Right renal pelvis (tissue), 4 donors: ENCODE measurements at places on chromosomes 16 and 17.

DNA sequence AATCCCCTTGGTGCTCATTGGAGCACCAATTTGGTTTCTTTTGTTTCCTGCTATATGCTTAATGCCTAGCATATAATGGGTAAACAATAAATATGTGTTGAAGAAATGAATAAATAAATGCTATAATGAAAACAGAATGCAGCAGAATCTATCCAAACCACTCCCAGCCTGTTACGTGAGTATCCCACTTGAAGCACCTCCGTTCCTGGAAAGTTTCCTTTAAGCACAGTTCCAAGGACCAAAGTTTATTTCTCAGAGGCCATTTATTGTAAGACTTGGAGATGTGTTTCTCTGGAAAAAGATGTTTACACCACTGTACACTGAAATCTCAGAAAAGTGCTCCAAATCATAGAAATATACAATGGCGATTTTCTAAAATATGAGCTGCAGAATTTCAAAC, 187.0 kb downstream of the SOX9 start:
- no peak for DNase-seq

GRCh38 chr16:23274968-23275367, 27.1 kb upstream of the SCNN1B start:
- DNase-seq, result no peak

GRCh38 chr17:28551421-28552175, 826 bp downstream of the UNC119 start:
- DNase-seq, result no peak

DNA sequence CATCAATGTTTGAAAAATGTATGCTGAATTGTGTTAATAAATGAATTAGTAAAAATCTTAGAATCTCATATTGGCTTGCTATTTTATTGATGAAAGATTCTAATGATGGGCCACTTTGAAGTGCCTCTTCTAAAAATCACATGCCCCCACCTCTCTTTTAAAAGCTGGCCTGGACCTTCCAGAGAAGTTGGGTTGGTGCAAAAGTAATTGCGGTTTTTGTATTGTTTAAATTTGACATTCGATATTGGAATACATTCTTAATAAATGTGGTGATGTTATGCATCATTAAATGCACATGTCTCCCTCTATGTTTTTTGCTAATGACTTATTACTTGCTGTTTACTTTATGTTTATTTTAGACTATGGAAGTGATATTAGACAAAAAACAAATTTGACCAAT, 314.6 kb upstream of the C16orf82 start:
- no peak for DNase-seq

- DNase-seq, result no peak
These were observed 59.3 kb upstream of the CDH11 start for GRCh38 chr16:65181071-65181561.

- DNase-seq, result no peak
These were observed 6.4 kb upstream of the CCDC182 start for GRCh38 chr17:57751348-57751971.

DNA sequence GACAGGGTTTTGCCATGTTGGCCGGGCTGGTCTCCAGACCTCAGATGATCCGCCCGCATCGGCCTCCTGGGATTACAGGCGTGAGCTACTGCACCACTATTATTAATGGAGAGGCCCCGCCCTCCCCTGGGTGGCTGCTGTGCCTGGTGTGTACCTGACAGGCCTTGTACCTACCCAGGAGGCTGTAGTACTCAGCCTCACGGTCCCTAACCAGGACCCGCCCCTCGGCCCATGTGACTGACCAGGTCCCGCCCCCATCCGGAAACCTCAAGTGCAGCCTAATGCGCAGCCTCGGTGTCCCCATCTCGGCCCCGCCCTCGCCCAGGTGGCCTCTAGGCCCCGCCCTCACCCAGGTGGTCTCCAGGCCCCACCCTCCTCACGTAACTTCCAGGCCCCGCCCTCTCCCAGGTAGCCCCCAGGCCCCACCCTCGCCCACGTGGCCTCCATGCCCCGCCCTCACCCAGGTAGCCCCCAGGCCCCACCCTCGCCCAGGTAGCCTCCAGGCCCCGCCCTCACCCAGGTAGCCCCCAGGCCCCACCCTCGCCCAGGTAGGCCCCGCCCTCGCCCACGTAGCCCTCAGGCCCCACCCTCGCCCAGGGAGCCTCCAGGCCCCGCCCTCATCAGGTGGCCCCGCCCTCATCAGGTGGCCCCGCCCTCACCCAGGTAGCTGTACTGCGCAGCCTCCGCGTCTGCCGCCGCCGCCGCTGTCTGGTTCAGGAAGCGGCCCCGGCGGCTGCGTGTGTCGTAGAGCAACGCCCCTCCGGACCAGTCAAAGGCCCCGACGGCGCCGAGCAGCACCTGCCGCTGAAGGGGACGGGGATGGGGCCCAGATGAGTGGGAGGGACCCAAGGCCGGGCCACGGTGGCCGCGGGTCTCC, 31.0 kb downstream of the HASPIN start:
- DNase-seq, result no peak

DNA sequence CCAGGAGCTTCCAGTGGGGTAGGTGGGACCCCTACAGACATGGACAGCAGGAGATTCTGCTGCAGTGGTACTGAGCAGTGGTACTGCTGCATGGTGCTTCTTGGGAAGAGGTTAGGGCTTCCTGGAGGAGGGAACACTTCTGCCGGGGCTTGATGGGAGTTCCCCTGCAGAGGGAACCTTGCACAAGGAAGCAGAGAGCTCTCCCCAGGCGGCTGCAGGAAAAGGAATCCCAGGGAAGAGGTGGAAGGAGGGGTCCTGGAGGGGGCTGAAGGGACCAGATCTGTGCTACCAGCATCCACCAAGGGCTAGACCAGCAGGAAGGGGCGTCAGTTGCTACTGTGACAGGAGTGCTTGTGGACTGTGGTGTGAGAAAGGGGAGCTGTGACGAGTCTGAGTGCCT, 10.6 kb downstream of the RIPOR1 start:
- DNase-seq, result no peak

- no peak for DNase-seq
These were observed 44.3 kb upstream of the SMURF2 start for GRCh38 chr17:64706224-64707049.

- no peak for DNase-seq
These were observed 1.5 kb downstream of the MPV17L start for GRCh38 chr16:15396948-15397594.

DNA sequence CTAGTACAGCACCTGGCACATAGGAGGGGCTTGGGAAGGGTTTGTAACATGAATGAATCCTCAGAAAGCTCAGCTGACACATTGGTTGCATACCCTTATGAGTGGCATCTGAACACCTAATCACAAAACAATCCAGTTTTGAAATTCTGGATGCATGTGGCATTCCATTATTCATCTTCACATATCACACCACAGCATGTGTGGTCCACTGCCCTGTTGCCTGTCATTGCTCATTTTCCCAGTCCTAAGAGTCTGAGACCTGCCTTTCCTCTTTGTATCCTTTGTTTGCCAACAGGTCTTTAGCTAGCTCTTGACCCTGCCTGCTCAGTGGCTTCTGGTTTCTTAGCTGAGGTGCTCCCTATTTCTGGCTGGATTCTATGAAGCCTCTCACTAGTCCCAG, 170.8 kb upstream of the ASIC2 start:
- no peak for DNase-seq

DNA sequence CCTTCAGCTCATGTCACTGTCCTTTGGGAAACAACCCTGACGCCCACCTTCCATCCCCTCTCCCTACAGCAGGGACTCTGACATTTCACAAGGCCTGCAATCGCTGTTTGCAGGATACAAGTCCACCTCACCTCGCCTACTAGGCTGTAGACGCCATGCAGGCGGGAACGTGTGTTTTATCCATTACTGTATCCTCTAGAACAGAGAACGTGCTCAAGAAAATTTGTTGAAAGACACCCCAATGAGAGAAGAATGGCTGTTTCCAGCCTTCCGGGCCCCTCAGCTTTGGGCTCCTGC, 1.5 kb upstream of the TTYH2 start:
- DNase-seq, result no peak

- DNase-seq, result no peak
These were observed 92.9 kb upstream of the SALL1 start for GRCh38 chr16:51243936-51244436.

- DNase-seq, result no peak
These were observed 1.4 kb downstream of the PHF23 start for GRCh38 chr17:7237761-7238419.
